Stimulated activated CD8-positive, alpha-beta memory T cell treated with anti-CD3 and anti-CD28 coated beads, Interleukin-2, amount 100 ng/mL, for 1 hour (primary cell): ENCODE measurements at places on chromosomes 3 and 15.

DNA sequence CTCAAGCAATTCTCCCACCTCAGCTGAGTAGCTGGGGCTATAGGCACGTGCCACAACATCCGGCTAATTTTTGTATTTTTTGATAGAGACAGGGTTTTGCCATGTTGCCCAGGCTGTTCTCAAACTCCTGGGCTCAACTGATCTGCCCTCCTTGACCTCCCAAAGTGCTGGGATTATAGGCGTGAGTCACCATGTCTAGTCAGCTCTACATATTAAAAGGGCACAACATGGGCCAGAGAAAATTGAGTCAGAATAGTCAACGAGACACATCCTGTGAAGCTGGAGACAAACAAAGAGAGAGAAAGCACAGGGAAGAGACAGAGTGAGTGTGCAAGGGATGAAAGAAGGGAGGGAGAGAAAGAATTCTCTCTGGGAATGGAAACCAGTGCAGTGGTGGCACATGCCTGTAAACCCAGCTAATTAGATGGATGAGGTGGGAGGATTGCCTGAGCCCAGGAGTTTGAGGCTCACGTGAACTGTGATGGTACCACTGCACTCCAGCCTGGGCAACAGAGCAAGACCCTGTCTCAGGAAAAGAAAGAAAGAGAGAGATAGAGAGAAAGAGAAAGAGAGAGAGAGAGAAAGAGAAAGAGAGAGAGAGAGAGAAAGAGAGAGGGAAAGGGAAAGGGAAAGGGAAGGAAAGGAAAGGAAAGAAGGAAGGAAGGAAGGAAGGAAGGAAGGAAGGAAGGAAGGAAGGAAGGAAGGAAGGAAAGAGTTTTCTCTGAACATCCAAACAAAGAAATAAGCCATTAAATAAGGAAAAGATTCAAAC lies 107.2 kb upstream of the SLC25A36 start:
- DNase-seq = no peak

GRCh38 chr3:29381595-29381994 lies 100.7 kb downstream of the RBMS3 start:
- no peak for DNase-seq

- no peak for DNase-seq
These were observed 12.7 kb upstream of the HACD2 start for GRCh38 chr3:123597561-123597960.

GRCh38 chr3:129596194-129597086 lies 10.0 kb downstream of the PLXND1 start:
- no peak for DNase-seq

DNA sequence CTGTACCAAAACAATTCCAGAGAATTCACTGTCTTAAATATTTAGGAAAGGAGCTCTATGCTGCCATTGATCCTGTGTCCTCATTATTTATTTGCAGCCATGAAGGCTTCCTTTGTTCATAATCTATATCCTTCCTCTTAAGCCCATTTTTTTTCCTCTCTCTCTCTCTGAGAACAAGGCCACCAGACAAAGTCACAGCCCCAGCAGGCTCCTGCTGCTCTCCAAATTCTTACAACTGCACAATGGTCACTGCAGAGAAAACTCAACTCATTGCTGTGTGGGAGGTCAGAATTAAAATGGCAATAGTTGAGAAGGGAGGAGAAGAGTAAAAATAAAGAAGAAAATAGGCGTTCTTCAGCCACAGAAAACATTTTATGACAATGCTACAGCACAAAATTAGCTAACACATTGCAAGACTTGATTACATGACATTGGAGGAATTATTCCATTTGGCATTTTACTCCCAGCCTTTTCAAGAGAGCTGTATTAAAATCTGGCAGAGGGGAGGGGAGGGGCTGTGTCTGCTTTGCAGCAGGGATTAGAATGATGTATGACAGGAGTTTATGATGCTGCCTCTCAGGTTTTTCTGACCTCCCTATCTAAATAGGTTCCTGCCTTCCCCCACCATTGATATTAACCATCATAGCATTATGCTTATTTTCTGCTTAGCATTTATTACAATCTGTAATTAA lies 399.7 kb upstream of the THBS1 start:
- DNase-seq = no peak

DNA sequence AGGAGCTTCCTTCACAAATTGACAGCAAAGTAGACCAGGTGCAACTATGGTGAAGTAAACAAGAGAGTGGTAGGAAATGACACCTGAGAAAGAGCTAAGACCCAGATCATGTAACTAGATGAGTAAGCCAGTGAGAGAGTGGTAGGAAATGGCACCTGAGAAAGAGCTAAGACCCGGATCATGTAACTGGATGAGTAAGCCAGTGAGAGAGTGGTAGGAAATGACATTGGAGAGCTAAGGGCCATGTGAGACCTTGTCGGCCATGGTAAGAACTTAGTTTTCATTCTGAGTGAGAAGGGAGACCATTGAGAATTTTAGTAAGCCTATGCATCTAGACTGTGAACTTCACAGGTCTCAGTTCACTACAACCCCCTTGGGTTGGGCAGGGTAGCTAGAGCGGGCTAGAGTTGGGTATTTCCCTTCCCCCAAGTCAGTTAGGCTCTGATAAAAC lies 5.4 kb upstream of the SENP7 start:
- no peak for DNase-seq

DNA sequence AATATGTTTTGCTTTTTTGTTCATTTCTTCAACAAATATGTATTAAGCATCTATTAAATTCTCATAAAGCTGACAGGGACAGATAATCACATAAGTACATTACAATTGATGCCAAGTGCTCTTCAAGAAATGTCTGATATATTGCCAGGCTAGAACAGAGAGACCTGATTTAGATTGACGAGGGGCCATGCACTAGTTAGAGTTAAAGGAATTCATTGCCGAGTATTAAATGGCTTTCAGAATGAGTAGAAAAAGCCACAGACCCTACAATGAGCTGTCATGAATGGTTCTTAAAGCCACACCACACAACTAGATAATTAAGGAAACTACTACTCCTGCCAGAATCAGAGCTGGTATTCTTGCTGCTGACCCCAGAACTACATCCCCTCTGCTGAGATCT lies 250.2 kb upstream of the MME start:
- no peak for DNase-seq

DNA sequence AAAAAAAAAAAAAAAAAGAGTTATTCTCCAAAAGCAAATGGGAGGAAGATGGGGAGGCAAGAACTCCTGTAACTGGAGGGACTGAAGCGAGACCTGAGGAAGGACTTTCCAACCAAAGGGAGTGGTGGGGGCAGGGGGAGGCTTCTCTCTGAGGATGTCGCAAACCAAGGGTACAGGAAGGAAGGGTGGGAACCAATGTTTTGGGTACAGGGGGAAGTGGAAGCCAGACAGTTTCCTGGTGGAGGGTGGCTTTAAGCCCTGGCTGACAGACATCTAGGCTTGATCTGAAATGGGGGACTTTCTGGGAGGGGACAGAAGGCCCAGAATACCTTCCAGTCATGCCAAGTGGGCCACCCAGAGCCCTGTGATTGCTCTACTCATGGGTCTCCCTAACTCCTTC lies 27.0 kb downstream of the VIPR1 start:
- no peak for DNase-seq

DNA sequence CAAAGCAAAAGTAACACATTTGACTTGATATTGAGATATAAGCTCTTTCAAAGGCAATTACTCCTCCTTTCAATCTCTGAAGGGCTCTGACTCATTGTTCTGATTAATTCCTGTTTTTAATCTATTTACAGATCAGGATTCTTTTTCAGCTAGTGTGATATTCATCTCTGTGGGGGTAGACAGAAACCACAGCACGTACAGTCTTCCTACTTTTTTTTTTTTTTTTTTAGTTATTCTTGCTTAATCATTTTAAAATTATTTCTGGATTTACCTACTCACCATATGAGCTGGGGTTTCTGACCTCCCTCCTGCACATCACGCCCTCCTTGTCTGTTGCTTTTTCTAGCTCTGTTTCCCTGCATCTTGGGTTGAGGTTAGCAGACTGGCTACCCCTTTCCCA lies 1.4 kb downstream of the CNTN3 start:
- DNase-seq = no peak

DNA sequence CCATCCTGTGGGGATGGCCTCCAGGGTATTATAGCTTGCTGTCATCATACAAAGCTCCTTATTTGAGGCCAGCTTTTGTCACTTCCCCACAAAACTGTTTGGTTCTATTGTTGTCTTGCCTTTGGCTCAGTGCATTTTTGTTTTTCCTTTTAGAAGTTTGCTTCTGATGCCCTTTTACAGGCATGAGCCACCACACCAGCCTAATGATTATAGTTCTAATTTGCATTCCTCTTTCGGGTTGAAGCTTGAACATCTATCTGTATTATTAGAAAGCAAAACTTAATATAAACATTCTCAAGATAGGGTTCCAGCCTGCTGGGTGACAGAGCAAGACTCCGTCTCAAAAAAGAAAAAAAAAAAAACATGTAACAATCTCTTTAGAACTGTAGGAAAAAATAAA lies 39.8 kb downstream of the SMARCC1 start:
- no peak for DNase-seq

DNA sequence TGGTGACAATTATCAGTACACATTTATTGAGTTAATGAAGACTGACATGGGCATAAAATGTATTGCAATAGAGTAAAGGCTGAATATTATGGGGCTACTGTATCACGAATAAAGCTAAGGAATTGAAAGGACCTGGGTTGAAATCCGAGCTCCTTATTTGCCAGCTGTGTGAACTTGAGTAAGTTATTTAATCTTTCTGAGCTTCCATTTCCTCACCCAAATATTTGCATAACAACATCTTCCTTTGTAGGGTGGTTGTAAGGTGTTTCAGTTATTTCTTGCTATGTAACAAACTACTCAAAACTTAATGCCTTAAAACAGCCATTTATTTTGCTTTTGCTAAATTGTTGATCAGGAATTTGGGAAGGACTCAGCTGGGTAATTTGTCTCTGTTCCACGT lies 111.1 kb upstream of the TSC22D2 start:
- no peak for DNase-seq

DNA sequence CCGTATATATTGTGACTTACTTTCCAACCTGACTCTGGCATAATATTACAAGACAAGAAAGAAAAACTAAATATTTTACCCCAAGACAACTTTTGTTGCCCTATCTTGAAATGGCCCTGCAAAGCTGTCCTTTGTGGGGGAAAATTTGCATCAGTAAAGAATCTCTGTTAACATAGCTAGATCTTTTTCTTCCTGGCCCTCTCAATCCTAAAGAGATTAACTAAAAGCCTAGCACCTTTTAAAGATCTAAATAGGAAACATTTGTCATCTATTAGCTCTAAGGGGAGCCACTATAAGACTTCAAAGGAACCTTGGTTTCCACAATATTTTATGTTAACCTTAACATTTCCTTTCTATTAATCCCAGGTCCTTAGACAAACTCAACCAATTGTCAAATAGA lies 199.0 kb upstream of the SLITRK3 start:
- no peak for DNase-seq

DNA sequence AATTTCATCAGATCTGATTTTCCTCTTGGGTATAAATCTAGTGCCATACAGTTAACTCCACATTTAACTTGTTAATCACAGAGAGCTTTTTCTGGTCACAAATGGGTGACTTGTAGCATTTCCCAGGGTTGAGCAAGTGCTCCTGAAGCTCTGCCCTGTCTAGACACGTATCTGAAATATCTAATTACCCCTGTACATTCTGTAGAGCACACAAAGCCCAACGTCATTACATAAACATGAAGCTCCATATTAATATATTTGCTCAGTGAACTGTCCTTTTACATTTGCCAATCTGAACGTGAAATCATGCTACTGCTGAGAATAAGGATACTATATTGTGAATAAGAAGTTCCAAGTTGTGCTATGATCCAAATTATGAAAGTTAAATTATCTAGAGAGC lies 49.0 kb downstream of the THBS1 start:
- DNase-seq = no peak

DNA sequence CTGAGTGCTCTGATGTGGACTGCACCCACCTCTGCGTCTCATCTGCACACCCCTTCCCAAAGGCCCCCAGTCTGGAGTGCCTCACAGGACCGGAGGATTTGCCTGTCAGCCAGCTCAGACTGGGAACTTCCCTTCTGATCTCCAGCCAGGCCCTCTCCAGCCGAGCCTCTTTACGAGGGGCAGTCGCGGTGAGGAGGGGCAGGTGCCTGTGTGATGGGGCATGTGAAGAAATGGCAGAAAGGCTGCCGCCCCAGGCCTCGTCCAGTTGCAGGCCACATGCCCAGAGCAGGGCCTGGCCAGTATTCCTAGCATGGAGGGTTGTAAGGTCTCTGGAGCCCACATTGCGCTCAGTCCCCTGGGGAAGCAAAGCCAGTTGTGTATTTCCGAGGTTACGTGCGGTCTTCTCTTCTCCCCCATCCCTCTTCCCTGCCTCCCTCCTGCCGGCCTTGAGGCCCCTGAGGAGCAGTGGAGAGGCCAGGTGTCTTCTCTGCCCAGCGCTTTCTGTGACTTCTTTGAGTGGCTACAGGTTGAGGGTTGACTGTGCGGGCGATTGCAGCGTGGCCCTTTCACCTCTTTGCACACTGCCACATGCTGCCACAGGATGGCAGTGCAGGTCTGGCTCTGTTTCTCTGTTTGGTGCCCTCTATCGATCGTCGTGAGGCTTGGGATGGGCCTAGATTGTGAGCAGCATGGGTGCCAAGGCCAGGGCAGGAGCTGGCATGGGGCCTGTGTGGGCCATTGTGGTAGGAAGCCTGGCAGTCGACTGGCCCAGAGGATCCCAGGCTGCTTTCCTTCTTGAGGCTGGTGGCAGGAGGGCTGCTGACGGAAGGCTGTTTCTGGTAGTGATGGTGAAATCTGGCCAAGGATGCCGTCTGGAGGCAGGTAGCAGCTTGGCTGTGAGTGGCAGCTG lies 5.3 kb downstream of the CLK3 start:
- no peak for DNase-seq

GRCh38 chr3:59326246-59327024 lies 276.6 kb upstream of the CFAP20DC start:
- no peak for DNase-seq

- DNase-seq = no peak
These were observed 278.1 kb downstream of the ZPLD1 start for GRCh38 chr3:102712896-102713295.

- no peak for DNase-seq
These were observed 48.8 kb downstream of the ZNF710 start for GRCh38 chr15:90049666-90050604.

- no peak for DNase-seq
These were observed 451.1 kb upstream of the TPRG1 start for GRCh38 chr3:188720636-188721035.

DNA sequence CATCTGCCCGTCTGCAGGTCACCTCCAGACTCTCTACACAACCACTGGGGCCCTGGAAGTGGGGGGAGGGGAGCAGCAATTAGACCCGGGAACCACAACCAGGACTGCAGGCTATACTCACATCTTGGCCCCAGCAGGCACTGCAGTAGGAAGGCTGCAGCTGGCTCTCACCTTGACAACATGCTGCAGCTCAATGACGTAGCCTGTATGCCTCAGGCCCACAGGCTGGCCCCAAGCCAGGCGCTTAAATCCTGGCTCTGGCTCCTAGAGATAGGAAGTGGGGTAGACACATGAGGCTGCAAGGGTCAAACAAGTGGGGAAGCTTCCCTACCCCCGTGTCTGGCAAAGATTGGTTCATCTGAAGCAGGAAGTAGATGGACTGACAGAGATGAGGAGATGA lies 4.6 kb upstream of the QRICH1 start:
- DNase-seq = no peak
